Renal pelvis (tissue), 12 donors: ENCODE measurements at places on chromosomes 6 and 20. TPM values are rescaled to one million over a fixed set of nuclear protein-coding genes. Genes with fewer than 3 reads are reported as not detected.

Gene TFB1M
- 23.7 TPM for polyA plus RNA-seq

Gene KIAA0408
- 3.9 TPM for polyA plus RNA-seq

Gene CYP39A1
- polyA plus RNA-seq, result 6.3 TPM

Gene C6orf47
- polyA plus RNA-seq, result 19.6 TPM

Gene QRSL1
- 18.1 TPM for polyA plus RNA-seq

Gene SPATS1
- not detected for polyA plus RNA-seq

Gene OPN5
- polyA plus RNA-seq, result 1.2 TPM

Gene DNAH8
- polyA plus RNA-seq, result 0.37 TPM

Gene IL20RA
- polyA plus RNA-seq, result 1.1 TPM

Gene CCN2
- 204 TPM for polyA plus RNA-seq
